ENCODE measurements at places on chromosomes 6 and 20.

DNA sequence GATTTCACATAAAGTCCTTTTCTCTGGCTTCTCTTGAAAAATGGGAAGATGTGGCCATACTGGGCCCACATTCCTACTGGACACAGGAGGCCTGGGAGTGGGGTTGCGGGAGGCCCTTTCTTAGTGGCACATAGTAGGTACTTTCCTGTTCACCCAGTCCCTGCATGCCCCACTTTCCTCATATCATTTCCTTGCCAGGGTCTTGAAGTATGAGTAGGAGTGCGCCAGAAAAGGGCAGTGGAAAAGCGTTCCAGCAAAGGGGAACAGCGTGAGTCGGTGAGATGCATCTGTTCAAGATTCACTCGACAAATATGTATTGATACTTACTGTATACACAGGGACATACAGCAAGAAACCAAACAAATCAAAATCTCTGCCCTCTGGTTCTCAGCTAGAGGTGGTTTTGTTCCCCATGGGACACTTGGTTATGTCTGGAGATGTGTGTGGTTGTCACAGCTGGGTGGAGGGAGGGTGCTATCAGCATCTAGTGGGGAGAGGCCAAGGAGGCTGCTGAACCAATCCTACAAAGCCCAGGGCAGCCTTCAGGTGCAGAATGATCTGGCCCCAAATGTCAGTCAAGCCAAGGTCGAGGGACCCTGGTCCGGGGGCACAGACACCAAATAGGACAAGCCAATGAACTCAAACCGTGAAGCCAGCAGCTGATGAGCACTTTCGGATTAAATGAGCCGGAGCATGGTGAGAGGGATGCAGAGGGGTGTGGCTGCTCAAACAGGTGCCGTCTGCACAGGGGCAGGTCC, 151.4 kb downstream of the CEBPB start:
- no peak for DNase-seq

- no peak for DNase-seq
These were observed 87.6 kb downstream of the BMP2 start for GRCh38 chr20:6855104-6855503.

DNA sequence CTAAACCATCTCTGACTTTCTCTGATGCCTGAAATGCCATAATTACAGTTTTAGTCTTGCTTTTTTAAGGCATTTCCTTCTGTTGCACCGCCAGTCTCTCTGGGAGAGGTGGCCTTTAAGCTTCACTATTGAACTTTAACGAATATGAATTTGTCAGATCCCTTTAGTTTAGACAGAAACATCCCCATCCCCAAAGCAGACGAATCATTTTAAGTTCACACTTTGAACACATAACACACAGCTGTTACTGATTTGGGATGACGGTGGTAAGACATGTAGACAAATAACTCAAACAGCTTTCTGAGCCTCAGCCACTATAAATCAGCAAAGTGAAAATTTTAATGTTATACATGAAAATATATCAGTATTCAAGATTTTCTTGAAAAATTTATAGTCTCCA, 7.2 kb upstream of the IPCEF1 start:
- DNase-seq, result no peak

- no peak for DNase-seq
These were observed 6.6 kb upstream of the SAMHD1 start for GRCh38 chr20:36957875-36958667.

DNA sequence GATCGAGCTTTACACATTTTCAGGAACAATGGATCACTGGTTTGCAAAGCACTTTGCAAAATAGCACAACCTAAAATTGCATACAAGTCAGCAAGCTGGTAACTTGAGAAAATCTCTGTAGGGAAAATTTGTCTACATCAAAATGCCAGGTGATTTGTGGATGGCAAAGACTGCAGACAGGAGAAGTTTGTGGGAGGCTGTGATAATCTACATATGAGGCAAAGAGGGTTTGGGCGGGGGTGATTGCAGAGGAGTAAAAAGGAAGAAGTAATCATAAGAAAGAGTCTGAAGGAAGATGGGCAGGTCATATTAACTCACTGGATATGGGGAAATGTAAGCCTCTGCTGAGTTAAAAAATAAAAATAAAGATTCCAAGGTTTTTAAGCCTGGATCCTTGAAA, 166.3 kb upstream of the STXBP5 start:
- DNase-seq, result no peak

DNA sequence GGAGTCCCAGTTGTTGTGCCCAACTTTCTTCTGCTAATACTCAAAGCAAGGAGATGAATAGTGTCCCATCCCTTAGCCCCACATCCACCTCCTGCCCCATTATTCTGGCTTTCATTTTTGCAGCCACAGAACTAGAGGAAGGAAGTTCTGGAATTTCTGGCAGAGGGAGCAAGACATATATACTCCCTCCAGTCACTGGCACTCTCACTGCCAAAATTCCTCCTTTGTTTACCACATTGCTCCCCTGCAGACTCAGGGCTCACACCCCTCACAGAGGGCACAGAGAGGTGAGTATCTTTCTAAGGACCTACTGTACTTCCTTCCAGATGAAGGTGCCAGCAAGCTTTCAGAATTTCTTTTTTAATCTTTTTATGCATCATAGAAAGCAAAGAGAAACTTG, 168.0 kb upstream of the ID4 start:
- DNase-seq, result no peak

GRCh38 chr6:21176197-21176596, 417.4 kb upstream of the SOX4 start:
- no peak for DNase-seq

DNA sequence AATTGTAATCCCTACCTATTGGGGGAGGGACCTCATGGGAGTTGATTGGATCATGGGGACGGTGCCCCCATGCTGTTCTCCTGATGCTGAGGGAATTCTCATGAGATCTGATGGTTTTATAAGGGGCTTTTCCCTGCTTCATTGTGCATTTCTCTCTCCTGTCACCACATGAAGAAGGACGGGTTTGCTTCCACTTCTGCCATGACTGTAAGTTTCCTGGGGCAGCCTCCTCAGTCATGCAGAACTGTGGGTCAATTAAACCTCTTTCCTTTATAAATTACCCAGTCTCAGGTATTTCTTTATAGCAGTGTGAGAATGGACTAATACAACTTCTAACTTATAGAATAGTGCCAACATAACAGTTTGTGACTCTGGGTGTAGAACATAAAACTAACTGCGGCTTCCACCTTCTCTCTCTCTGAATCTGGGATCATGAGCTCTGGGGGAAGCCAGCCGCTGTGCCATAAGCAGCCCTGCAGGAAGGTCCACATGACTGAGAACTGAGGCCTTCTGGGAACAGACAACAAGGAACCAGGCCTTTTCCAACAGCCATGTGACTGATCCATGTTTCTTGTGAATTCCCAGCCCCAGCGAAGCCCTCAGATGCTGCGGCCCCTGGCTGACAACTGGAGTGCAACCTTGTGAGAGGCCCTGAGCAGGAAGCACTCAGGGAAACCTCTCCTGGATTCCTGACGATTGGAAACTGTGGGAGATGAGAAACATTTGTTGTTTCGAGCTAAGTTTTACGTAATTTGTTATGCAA, 3.4 kb upstream of the HLA-A start:
- DNase-seq, result no peak

DNA sequence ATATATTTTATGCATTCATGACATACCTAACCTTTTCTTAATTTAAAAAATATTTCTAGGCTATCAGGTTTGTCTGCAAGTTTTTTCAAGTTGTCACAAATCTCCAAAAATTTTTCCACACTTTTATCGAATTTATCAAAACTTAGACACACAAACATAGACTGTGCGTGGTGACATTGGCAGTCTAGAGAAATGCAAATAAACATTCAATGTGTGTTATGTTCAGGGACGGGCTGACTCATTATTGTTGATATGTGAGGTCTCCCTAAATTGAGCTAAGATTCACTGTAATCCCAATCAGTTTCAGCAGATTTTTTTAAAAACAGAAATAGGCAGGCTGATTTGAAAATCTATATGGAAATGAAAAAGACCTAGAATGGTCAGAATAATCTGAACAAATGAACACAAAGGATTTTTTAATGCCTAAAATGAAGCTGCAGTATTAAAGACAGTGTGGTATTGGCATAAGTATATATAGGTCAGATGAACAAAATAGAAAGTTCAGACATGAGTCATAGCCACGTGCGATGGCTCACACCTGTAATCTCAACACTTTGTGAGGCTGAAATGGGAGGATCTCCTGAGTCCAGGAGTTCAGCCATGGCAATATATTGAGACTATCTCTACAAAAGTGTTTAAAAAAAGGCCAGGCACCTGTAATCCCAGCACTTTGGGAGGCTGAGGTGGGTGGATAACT, 19.2 kb downstream of the BLTP3A start:
- DNase-seq, result no peak

DNA sequence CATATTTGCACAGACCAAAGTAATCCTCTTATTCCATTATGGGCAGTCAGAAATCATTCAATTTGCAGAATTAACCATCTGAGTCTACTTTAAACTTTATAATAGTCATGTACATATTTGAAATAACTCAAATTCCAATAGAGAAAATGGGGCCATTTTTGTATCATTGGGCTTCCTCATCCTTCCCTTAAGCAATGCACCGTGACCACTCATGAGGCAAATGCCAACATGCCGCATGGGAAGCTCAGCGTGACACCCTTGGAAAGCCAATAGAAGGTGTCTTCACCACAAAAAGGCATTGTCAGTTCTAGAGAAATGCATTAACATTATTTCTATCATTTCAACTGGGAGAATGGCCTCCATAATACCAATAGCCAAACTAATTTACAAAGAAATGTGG, 38.5 kb downstream of the SIM1 start:
- DNase-seq, result no peak

DNA sequence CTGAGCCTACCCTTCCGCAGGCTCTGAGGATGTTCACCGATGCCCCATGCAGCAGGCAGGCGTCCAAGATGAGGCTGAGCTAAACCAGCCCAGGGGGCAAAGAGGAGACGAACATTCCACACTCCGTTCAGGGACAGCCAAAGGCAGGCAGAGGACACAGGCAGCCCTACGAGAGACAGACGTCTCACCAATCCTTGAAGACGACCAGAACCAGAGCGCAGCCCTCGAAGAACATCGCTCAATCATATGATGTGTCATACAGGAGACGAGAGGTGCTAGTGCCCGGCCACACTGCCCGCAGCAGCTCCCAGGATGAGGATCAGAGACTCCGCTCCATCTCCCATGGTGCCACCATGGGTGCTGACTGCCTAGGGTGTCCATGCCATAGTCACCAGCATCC, 35.6 kb upstream of the TMEM181 start:
- DNase-seq, result no peak

DNA sequence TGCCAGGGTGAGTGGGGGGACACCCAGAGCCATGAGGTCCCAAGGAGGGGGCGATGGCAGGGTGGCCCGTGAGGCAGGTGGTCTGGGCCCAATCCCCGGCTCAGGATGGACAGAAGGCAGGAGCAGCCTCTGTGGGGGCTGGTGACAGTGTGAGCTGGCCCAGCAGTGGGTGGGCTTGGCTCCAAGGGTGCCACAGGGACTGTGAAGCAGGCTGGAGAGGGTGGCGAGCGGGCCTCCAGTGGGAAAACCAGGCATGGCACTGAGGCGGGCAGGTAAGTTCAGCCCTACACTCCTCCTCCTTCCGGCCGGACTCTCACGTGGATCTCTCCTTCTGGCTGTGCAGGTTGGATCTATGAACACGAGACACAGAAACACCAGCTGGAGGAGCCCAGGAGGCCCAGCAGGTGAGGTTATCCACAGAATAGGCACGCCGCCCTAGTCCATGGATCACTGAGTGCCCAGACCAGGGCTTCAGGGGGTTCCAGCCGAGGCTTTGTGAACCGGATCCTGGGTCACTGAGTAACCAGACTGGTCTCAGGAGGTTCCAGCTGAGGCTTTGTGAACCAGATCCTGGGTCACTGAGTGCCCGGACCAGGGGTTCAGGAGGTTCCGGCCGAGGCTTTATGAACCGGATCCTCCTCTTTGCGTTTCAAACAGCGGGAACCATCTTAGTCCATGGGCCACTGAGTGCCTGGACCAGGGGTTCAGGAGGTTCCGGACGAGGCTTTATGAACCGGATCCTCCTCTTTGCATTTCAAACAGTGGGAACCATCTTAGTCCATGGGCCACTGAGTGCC, 76.4 kb upstream of the BHLHE23 start:
- DNase-seq, result no peak

DNA sequence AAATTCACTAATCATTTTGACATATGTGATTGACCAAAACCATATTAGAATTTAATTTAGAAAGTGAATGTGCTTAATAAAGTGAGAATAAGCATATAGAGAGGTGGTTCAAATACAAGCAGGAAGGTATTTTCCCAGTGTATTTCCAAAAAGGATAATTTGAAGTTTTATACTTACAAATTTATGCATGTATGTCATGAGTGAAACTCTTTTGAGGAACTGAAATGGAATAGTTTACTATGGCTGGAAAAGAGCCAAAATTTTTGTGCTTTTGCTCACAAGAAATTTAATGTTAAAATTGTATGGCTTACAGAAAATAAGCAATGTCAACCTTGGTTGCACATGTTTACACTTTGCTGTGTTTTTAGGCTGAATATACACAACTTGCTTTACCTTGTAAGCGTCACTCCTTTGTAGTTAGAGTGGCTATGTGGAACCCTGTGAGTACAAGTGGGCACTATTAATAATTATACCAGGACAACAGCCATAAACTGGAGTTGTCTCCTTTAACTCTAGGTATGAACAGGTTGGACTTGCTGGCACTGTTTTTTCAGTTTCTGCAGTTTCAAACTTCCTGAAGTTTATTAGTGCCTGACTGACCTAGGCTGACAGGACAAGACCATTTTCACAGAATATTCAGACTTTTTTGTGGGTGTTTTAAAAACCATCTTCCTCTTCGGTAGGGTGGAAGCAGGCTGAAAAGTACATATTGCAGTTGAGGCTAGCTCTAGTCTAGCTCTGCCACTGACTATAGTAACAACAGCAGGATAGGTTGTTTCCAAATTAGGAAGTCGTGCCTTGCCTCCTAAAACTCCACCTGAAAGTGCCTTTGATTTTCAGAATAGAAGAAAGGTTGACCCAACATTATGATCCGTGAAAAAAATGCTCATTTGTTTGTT, 6.0 kb downstream of the AFDN start:
- no peak for DNase-seq

- DNase-seq, result no peak
These were observed 252.0 kb downstream of the SOX4 start for GRCh38 chr6:21845439-21846140.

All from stimulated activated CD8-positive, alpha-beta memory T cell treated with anti-CD3 and anti-CD28 coated beads, Interleukin-2, amount 100 ng/mL, for 48 hours (primary cell).